Esophagus squamous epithelium (tissue), 5 donors: ENCODE measurements at places on chromosomes 2 and 18.

DNA sequence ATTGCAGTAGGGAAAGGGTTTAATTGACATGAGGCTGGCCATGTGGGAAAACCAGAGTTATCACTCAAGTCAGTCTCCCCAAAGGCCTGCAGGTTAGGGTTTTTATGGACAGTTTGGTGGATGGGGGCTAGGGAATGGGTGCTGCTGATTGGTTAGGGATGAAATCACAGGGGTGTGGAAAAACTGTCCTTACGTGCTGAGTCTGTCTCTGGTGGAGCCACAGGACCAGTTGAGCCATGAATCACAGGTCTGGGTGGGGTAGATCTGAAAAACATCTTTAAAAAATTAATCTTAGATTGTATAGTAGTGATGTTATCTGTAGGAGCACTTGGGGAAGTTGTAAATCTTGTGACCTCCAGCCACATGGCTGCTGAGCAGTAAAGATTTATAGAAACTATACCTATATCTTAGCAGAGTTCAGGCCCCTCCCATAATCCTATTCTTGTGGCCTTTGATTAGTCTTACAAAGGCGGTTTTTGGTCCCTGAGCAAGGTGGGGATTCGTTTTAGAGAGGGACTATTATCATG lies 139.6 kb downstream of the COMMD1 start:
- DNase-seq, result no peak

- no peak for DNase-seq
Observed at GRCh38 chr2:15222856-15223255, 338.3 kb downstream of the NBAS start.

DNA sequence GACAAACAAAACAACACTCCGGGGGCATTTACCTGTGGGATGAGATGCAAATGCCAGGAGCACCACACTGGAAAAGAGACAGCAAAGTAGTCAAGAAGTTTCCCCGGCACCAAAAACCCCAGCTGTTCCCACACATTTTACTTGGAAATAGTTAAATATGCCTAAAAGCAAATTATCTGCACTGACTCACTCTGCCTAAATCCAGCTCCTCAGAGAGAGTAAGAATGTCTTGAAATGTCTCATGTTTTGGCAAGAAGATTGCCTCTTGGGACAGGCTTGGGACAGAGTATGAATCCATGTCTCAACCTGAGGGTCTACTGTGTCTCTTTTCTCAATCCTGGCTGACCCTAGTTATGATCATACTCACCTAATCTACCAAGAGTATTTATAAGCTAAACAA lies 87.5 kb upstream of the RIOK3 start:
- DNase-seq, result no peak

DNA sequence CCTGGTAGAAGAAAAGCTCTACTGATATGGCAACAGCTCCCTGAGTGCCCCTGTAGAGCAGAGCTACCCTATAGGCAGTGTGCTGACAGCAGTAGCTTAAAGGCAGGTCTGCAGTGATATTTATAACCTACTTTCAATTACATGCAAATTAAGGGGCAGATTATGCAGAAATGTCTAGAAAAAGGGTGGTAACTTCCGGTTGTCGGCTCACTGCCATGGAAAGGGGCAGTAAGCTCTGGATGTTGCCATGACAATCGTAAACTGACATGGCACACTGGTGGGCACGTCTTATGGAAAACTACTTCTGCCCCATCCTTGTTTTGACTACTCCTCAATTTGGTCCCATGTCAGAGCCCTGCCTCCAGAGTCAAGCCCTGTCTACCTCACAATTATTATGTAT lies 2.9 kb upstream of the TYMS start:
- no peak for DNase-seq

GRCh38 chr2:223580951-223581350 lies 21.2 kb downstream of the SCG2 start:
- DNase-seq, result no peak

DNA sequence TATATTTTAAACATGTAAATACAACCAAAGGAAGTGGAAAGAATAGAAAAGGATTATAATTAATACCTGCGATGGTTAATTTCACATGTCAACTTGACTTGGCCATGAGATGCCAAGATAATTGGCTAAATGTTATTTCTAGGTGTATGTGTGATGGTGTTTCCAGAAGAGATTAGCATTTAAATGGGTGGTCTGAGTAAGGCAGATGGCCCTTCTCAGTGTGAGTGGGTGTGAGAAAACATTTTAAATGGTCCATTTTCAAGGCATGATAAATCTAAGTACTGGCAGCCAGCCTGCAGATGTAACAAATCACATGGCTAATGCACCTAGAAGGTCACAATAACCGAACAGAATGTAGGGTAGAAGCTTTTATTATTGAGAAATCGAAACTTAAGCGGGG lies 99.6 kb upstream of the CDH7 start:
- DNase-seq, result no peak

- no peak for DNase-seq
Observed at GRCh38 chr2:138010890-138011289, 46.6 kb downstream of the HNMT start.

DNA sequence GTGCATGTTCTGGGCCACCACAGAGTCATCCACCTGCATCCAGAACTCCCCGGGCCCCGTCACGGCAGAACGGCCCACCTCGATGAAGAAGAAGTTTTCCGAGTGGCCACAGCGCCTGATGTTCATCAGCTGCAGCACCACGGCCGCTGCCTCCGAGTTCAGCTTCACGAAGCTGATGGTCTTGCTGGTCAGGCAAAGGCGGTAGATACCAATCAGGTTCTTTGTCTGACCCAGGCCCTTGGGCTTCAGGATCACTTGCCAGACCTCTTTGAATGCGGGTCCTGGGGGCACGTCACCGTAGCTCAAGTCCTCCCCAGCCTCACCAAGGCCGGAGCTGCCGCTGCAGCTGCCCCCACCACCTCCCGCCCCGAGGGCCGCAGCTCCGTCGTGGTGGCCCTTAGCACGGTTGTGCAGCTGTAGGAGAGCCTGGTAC lies 1.6 kb downstream of the IRS1 start:
- no peak for DNase-seq

GRCh38 chr2:142533177-142533576 lies 344.3 kb upstream of the KYNU start:
- no peak for DNase-seq

DNA sequence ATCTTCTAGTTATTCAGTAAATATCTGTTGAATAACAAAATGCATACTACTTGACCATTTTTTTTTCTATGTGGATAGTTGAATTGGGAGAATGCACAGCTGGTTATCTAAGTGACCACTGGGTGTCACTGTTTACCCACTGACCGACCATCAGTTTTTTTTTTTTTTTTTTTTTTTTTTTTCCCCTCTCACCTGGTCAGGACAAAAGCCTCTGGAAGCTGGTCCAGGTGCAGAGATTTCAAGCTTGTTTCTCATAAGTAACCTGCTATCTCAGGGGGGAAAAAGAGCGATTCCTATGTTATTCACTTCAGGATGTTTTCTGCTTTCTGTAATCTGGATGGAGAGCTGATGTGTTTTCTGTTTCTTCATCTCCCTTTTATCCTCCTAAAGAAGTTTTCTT lies 256.0 kb downstream of the DCDC2C start:
- DNase-seq, result no peak

DNA sequence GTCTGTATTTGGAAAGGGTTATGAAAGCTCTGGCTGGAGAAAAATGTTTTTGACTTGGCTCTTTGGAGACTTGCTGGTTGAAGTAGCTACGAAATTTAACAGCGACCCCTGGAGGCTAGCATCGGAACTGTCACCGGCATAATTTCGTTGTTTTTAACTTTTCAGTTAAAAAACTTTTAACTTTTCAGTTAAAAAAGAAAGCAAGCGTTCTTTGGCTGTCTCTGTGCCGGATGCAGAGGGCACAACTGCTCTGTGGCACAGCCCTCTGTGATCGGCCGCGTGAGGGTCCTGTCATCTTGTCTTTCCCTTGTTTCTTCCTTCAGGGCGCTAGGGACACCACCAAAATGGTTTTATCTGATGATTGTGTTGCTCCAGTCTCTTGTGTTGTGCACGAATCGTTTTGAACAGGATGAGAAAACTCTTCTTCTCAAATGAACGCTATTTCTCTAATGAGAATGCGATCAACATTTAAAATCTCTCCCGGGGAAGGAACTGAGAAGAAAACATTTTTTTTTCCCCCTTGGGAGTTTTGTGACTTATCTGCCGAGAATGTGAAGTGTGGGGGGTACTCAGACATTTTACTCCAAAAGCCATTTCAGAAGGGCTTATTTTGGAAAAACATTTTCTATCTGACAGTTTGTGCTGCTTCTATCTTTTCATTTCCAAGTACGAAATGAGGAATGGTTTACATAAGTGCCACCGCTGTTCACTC lies 57.1 kb downstream of the ADCYAP1 start:
- no peak for DNase-seq

GRCh38 chr2:132876745-132877391 lies 206.9 kb upstream of the LYPD1 start:
- no peak for DNase-seq

DNA sequence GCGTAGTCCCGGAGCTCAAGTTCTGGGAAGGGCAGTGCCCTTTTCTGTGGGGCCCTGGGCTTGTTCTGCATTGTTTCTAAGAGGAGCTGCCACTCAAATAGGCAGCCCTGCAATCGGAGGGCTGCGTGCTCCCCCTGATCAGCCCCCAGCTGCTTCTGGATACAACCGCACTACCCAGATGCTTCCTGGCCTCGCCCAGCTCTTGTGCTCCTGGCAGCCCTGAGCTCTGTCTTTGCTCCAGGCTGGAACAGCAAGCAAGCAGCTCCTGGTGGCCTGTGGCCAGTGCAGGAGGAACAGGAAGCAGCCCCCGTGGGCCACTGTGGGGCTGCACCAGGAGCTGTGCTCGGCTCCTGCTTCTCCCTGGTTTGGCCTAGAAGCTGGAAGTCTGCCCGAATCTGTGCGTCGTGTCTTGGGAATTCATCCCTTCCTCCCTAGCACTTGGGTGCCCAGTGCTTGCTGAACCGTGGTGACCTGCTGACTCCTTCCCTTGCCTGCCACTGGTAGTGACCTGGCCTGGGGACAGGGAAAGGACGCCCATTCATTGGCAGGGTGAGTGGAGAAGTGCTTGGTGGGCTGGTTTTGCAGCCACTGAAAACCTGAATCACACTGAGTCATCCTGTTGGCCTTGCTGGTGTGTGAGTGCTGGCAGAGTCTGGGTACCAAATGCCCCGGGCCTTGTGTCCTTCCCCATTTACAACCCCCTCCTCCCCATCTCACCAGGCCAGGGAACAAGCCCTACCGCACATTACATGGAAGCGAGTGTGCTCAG lies 27.3 kb upstream of the NTSR2 start:
- DNase-seq, result no peak

GRCh38 chr18:13577091-13577697 lies 149.2 kb downstream of the FAM210A start:
- DNase-seq, result no peak

- DNase-seq, result no peak
Observed at GRCh38 chr18:50465211-50466153, 90.6 kb downstream of the SKA1 start.

GRCh38 chr2:105881286-105882136 lies 136.8 kb downstream of the NCK2 start:
- no peak for DNase-seq

DNA sequence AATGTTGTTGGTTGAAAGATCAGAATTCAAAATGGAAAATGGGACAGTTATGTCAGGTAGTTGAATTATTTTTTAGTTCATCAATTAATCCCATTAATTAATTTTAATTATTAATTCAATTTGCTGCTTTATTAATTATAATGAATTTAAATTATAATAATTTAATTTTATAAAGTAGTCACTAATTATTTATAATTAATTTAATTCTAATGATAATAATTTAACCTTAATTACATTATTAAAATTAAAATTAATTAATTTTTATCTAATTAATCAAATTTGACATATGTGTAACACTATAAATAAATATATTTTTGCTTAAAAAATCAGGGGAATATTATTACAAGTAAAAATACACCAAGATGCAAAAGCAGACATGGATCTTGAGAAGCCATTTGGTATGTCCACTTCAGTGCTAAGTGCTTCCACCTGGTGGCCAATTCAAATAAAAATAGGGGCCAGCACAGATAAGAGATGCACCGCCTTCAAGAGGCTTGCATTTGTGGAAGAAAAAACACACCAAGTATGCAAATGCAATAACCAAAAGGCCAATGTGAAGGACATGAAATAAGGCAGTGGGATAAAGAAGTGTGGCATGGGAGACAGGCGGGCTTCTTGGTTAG lies 73.2 kb downstream of the MBP start:
- no peak for DNase-seq

DNA sequence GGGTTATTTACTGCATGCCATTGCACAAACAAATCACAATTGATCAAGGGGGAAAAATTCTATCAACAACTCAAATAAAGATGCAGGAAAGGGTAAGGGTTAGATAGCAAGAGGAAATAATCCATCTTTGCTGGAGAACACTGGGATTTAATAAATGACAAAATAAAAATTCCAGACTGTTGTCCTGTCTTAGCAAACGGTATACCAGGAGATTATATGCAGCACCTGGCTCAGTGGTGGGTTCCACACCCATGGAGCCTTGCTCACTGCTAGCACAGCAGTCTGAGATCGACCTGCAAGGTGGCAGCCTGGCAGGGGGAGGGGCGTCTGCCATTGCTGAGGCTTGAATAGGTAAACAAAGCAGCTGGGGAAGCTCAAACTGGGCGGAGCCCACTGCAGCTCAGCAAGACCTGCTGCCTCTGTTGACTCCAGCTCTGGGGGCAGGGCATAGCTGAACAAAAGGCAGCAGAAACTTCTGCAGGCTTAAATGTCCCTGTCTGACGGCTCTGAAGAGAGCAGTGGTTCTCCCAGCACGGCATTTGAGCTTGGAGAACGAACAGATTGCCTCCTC lies 296.5 kb upstream of the THSD7B start:
- DNase-seq, result no peak

GRCh38 chr2:7803515-7803914 lies 878.3 kb upstream of the ID2 start:
- no peak for DNase-seq

- no peak for DNase-seq
Observed at GRCh38 chr2:46227022-46227421, 70.2 kb upstream of the EPAS1 start.

DNA sequence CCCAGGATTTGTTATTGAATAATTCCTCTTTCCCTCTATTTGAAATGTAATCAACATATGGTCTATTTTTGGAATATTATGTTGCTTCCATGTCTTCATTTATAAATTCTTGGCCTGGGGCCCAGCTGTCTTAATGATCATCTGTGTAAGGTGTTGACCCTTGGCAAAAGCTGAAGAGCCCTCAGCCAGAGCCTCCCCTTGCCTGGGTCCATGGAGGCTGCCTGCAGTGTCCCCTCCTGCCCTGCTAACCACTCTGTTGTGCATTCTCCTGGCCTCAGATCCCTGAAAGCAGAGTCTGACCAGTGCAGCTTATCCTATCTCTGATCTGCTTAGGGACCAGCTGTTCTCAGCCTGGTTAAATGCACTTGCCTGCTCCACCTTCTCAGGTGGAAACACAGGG lies 226.1 kb upstream of the APCDD1 start:
- no peak for DNase-seq

GRCh38 chr2:216539791-216540241 lies 41.2 kb downstream of the RPL37A start:
- no peak for DNase-seq

- DNase-seq, result no peak
Observed at GRCh38 chr18:58609536-58609993, 19.3 kb downstream of the ALPK2 start.

GRCh38 chr2:232479341-232480200 lies 8.1 kb downstream of the ECEL1 start:
- DNase-seq, result no peak
